SK-MEL-5 (cell line): ENCODE measurements at places on chromosomes 3 and 15.
A peak's percentile ranks its signal among the peaks of the same experiment; 100 is the strongest.

DNA sequence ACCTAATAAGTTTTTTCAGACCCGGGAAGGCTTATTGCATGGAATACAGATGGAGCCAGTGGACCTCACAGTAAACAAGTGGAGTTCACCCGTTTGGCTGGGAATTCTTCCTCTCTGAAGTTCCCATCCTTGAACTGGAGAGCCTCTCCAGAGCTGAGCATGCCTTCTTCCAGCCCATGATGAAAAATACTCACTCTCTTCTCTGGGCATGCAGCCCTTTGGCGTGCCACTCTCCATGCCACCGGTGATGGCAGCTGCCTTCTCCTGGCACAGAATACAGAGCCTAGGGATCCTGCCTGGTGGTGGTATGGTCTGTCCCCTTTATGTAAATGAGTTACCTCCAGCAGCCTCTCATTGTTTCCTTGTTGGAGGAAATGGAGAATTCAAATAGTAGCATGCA is 150.8 kb downstream of the LEKR1 start:
- no peak for DNase-seq

DNA sequence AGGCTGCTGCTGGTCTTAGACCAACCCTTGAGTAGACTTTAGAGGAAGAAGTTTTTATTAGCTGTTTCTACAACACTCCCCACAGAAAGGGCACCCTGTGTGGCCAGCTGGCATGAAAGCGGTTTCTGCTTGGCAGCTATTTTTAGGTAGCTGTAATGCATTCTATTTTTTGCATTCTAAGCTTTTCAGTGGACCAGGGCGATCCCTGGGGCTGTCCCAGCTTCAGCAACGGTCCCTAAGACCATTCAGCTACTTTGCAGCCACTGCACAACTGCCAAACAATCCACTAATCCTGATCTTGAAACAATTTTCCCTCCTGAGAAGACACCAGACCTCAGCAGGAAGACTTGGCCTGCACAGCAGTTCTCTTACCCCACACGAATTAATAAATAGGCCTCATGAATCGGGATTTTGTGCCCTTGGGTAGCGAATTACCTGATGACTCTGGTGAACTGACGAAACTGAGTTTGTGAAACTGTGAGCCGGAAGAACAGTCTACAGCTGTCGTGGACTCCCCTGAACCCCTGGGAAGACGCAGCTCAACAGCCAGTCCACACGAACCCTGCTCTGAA is 14.6 kb upstream of the TFRC start:
- peak; percentile 17 for DNase-seq

GRCh38 chr3:37627951-37628620 is 233.6 kb upstream of the CTDSPL start:
- peak; percentile 38 for DNase-seq

DNA sequence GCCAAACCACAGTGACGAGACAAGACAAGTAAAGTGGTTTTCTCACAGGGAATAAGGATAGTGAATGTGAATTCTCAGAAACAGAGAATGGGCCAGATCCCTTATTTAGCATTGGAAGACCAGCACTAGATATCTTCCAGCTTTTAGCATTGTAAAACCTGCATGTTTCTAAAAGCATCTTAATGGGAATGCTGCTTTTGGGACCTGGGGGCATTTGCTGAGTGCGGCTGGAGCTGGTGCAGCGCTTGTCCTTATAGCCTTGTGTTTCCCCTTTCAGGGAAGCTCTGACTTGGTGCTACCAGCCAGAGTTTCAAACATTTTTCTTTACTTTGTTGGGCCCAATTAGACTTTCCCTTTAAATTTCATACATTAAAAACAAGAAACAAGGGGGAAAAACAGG is 52.9 kb downstream of the CLSTN2 start:
- no peak for DNase-seq

DNA sequence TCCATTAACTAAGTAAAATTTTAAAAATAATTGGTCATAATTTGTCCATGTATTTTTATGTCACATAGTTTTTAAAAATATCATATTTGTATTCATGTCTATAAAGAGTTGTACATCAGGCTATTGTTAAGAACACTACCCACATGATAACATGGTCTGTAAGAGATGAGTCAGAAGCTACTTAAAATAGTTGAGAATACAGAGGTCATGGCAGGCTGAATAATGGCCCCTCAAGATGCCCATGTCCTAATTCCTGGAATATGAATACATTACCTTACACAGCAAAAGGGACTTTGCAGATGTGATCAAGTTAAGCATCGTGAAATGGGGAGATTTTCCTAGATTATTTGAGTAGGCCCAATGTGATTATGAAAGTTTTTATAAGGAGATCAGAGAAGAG is 782.9 kb upstream of the GOLIM4 start:
- DNase-seq, result no peak

- no peak for DNase-seq
Observed at GRCh38 chr15:64697911-64698369, 77.4 kb downstream of the RBPMS2 start.

GRCh38 chr3:134029734-134030378 is at the start of gene SLCO2A1:
SLCO2A1 (minus strand) TSS chr3:134029925; CDS start chr3:134029802, 123 bp downstream.
- no peak for DNase-seq

DNA sequence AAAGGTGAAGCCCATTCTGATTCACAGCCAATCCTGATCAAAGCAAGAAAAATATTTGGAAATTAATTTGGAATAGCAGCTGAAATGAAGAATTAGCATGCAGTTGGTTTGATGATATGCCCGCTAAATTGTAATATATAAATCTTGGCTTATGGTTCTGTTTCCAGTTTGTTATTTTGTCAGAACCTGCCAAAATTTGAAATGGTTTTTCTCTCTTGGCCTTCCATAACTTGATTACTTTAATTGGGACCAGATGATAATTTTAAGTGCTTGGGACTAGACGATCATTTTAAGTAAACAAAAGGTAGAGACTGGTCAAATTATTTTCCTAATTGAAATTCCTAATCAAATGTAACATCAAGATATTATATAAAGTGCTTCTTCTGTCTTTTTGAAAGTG is 842.4 kb downstream of the TBL1XR1 start:
- DNase-seq, result no peak
